ENCODE measurements at places on chromosomes 3 and 15.

- DNase-seq, result peak; percentile 68
Measured at GRCh38 chr15:65646486-65646885, 24.7 kb downstream of the SLC24A1 start.

DNA sequence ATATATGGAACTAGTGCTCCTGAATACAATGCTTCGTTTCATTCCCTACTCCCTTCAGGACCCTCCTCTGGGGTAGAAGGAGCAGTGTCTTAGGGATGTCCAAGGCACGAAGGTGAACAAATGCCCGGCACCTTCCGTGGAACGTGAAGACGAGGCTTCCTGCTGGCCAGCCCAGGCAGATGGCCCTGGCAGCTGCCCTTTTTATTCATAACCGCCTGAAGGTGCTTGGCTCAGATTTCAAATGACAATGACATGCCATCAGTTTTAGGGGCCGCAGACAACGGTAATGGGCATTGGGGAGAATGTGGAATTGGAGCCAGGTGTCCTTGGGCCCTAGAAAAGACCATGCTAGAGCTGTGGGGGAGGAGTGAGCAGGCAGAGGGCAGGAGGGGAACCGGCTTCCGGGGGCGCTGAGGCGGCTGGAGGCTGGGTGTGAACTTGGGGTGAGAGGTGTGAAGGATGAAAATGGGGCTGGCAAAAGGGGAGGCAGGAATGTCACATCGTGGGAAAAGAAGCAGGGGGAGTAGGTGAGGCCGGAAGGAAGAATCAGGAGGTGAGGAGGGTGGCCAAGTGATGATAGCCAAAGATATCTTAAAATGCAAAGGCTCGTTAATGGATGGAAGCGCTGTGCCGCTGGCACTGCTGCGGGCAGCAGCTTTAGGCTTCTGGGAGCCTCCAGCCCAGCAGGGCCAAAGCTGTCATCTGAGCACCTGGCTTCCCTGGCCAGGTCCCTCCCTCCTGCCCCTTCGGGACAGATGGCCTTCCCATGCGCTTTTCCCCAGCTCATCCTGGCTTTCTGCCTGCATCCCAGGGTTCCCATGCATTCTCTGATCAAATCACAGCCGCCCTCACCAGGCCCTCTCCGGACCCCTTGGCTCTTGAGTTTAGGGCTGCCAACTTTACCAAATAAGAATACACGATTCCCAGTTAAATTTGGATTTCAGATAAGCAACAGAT, 93.7 kb downstream of the TMEM266 start:
- DNase-seq, result no peak

DNA sequence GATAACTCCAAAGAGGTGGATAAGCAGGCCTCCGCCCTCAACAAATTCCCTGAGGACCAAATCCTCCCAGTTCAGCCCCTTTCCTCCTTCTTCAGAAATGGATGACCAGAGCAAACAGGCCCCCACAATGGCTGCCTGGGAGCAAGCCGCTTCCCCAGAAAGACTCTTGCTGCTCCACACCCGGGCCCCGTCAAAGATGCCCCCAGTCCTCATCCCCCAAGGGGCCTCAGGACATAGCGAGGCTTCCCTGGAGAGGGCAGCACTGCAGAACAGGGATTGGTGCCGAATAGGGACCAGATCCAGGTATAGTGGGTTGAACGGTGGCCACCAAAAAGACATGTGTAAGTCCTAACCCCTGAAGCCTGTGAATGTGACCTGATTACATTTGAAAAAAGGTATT, 502.3 kb downstream of the SHQ1 start:
- no peak for DNase-seq

DNA sequence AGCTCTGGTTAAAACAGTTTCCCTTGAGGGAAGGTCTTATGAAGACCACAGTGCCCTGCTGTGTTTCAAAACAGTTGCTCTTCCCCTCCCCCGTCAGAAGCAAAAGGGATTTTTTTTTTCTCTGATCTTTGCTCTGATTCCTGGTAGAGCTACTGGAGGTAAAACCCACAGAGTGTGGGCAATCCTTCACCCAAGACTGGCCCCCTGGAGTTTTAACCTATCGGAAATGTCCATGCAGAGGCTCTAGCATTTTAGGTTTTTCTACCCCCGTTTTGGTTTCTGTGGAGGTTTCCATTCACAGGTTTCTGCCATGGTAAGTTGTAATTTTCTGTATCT, 27.7 kb downstream of the GRM2 start:
- no peak for DNase-seq

- DNase-seq, result peak; percentile 42
Measured at GRCh38 chr3:46895204-46895660, 17.7 kb downstream of the PTH1R start.

- peak; percentile 60 for DNase-seq
Measured at GRCh38 chr3:187742351-187743171, 2.7 kb downstream of the BCL6 start.

DNA sequence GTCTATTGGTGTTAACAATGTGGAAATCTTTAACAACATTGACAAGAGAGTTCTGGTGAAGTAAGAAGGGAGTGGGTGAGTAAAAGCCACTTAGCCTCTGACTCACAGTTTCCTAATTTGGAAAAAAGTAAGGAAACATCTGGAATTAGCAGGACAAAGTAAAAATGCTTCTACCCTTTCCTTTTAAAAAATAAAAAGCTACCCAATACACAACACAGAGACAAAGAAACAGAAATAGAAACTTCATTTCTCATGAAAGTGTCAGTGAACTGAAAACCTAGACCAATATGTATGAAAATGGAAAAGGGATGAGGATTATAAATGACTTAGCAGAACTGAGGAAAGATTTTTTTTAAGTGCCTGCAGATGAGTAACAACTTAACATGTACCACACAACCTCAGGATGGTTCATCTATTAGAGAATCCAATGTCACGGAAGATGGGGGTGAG, 65.4 kb downstream of the SSR3 start:
- peak; percentile 53 for DNase-seq

DNA sequence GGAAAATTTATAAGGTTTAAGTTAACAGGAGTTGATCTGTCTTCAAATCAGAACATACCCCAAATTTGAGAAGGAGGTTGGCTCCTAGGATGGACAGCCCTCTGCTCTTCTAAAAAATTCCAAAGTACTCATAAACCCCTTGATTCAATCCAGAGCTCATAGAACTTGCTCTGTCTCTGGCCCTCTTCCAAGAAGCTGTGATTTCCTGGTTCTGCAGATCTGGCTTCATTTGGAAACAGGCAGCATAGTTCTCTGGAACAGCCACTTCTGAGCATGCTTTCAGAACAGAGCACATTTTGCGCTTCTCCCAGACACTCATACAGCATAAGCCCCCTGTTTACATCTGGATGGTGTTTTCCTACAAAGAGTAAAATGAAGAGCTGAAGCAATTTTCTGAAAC, 96.7 kb downstream of the KBTBD8 start:
- peak; percentile 89 for DNase-seq

DNA sequence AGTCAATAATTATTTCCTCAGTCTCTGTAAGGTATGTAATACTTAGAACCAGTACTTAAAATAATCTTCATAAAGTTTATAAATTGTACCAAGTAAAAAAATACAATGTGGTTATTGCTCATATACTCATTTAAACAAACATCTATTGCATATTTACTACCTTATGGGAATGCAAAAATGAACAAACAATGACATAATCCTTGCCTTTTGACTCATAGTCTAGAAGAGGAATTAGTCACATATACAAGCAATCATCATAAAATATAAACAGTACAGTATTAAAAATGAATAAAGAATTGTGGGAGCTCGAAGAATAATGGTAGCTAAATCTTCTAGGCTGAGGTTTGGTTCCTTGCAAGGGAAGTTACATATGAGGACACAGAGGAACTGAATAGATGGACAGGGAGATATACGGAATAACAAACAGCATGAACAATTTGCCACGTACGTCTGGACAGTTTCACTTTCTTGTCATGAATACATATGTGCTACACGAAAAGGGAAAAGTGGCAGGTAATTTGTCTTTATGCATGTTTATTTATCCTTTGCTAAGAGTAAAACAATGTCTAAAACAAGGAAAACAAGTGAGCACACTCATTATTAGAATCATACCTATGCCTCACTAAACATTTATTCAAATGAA, 17.2 kb downstream of the IMPG2 start:
- DNase-seq, result no peak
